Adipose tissue (tissue), 3 donors: ENCODE measurements at places on chromosomes 12 and 14. TPM values are rescaled to one million over a fixed set of nuclear protein-coding genes. Genes with fewer than 3 reads are reported as not detected.

CRIP1 gene
- polyA plus RNA-seq: 258 TPM

MPHOSPH9 gene
- polyA plus RNA-seq: 4.6 TPM

CCDC60 gene
- not detected for polyA plus RNA-seq

MRPL51 gene
- 94.9 TPM for polyA plus RNA-seq

NPAS3 gene
- polyA plus RNA-seq: 2.8 TPM

SLC17A8 gene
- 0.01 TPM for polyA plus RNA-seq

CCDC177 gene
- polyA plus RNA-seq: 0.07 TPM

SERPINA10 gene
- 0.07 TPM for polyA plus RNA-seq

REP15 gene
- polyA plus RNA-seq: 3.3 TPM

ACACB gene
- 237 TPM for polyA plus RNA-seq

CCDC175 gene
- polyA plus RNA-seq: not detected

SPTB gene
- 1.1 TPM for polyA plus RNA-seq

GALC gene
- polyA plus RNA-seq: 8.3 TPM

PTGES3 gene
- polyA plus RNA-seq: 99.6 TPM

TTC9 gene
- 0.79 TPM for polyA plus RNA-seq

MLXIP gene
- 20.8 TPM for polyA plus RNA-seq

RNF10 gene
- polyA plus RNA-seq: 103 TPM

SIRT4 gene
- 0.93 TPM for polyA plus RNA-seq

CLEC7A gene
- polyA plus RNA-seq: 12.8 TPM

IFNG-AS1 gene
- polyA plus RNA-seq: not detected

PPP1R1A gene
- polyA plus RNA-seq: 26.1 TPM

IGF1 gene
- 94.8 TPM for polyA plus RNA-seq

PRH2 gene
- polyA plus RNA-seq: not detected

IGFBP6 gene
- 21.8 TPM for polyA plus RNA-seq

PLA2G1B gene
- polyA plus RNA-seq: 2.3 TPM

LRP1 gene
- 116 TPM for polyA plus RNA-seq
